ENCODE measurements at places on chromosomes 7 and 10.

DNA sequence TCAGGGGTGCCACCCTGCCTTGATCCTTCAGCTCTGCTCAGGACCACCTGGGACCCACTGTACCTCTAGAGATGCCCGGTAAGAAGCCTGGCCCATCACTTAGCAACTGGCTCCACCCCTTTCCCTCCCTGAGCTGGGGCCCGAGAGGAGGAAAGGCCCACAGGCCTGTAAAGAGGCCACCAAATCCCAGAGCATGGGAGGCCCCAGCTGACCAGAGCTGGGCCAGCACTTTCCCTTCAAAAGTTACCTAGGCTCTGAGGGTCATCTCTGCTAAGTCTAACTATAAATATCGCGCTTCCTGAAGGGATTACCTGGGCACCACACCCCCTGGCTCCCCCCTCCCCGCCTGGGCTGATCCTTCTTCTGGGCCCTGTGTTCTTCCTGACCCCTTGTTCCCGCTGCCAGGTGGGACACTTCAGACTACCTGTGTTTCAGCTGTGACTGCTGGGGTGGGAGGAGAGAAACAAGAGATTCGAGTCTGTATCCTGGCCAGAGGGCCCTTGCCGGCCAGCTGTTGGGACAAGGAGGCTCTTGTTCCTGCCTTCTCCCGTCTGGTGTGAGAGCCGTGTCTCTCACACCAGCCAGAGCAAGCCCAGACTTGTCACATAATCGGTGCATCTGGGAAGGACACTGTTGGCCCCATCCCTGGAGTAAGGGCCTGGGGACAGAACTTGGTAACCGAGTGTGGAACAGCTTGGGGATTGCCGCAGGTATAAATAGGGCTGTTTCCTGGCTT, 22.8 kb upstream of the ANKRD2 start:
- DNase-seq = no peak

DNA sequence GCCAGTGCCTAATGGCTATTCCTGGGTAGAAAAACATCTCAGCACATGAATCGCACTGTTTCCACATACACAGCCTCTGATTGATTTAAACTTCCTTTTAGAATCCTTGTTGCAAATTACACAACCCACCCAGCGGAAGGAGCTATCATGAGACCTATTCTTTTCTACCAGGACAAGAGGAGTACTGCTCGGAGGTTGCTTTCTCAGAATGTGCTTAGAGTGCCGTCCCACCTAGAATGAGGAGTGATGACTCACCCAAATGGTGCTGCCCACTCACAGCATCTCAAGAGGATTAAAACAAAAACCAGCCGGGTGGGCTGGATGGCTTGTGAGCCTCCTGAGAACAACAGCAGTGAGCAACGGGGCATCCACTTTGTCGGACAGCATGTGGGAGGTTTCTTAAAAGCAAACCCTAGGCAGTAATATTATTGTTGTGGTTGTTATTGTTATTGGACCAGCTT, 128.9 kb downstream of the DGKI start:
- no peak for DNase-seq

GRCh38 chr10:26939290-26939961, 78.7 kb upstream of the ABI1 start:
- DNase-seq = no peak

DNA sequence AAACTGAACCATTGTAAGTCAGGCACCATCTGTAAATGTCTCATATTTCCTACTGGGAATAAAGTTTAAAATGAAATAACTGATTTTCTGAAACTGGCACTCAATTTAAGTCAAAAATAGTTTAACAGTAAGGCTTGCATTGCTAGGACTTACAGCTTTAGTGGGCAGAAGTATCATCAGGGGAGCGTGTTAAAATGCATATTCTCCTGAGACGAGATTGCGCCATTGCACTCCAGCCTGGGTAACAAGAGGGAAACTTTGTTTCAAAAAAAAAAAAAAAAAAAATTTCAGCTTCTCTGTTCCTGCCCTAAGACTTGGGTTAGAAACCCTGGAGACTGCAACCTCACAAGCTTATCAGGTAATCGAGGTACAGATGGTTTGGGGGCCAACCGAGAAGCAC, 65.4 kb downstream of the UBE3C start:
- no peak for DNase-seq

GRCh38 chr10:18235477-18235876, 95.3 kb downstream of the CACNB2 start:
- DNase-seq = no peak

DNA sequence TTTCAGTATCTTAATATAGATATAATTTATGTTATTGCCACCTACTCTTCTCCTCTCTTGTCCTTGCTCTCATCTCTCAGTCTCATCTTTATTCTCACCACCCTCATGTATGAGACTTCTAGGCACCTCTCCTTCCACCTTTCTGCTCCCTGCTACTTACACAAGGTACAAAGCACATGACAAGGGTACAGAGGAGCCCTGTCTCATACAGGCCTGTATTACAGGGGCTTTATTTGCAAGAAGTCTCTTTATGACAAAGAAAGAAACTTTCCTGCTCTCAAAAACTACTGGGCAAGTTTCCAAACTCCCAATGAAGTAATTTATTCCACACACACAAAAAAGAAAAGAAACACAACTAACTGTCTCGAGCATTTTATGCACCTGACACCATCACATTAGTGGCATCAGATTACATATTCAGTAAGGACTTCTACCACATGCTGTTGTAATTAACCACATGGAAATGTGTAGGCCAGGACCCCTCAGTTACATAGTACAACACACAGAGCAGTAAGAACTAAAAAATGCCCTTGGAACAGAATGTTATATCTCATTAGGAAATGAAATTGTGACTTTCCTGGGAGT, 253.1 kb downstream of the FZD1 start:
- DNase-seq = peak; percentile 69

DNA sequence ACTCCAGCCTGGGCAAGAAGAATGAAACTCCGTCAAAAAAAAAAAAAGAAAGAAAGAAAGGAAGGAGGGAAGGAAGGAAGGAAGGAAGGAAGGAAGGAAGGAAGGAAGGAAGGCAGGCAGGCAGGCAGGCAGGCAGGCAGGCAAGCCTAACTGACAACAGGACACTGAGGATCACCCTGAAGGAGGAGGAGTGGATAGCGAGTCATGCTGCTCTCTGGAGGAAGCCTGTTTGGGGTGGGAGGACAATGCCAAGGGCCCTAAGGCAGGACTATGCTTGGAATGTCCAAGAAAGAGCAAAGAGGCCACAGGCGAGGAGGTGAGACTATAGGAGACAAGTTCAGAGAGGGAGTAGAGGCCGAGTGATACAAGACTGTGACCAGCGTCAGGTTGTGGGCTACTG, 107.0 kb upstream of the PARD3 start:
- DNase-seq = no peak

GRCh38 chr10:119131512-119132240, 27.8 kb downstream of the DENND10 start:
- DNase-seq = no peak

GRCh38 chr10:122234416-122234815, 36.7 kb upstream of the BTBD16 start:
- no peak for DNase-seq

GRCh38 chr10:88286030-88286429, 297.1 kb downstream of the RNLS start:
- DNase-seq = no peak

DNA sequence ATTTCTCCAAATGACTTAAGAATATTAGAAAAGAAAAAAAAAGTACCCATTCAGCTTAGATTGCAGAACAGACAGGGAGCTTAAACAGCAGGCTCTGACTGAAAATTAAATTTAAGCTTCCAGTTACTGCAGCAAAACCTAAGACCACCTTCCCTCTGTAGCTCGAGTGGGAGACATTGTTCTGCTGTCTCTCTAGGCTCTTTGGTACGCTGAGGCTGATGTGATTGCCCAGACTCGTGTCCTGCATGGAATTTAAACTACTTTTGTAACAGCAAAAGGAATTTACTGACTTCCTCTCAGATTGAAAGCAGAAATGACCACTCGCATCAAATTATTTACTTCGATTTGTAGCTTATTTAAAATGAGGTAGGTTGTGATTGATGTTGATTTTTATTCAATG, 124.6 kb downstream of the LRRTM3 start:
- DNase-seq = no peak

DNA sequence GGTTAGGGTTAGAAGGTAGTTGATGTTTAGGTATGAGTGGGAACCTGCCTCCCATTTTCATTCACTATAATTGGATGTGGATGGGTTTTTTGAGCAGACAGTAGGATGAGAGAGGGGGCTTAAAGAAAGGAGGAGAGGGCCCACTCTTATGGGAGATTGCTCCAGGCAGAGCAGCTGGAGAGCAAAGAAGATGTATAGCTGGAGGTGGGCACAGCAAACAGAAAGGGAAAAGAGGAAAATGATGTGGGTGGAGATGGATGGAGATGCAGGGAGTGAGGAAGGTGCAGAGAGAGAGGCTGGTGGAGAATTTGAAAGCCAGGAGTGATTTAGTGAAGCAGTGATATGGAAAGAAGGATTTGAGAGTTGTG, 29.9 kb downstream of the LSMEM1 start:
- no peak for DNase-seq

- no peak for DNase-seq
Observed at GRCh38 chr10:73553761-73554160, 37.4 kb downstream of the USP54 start.

DNA sequence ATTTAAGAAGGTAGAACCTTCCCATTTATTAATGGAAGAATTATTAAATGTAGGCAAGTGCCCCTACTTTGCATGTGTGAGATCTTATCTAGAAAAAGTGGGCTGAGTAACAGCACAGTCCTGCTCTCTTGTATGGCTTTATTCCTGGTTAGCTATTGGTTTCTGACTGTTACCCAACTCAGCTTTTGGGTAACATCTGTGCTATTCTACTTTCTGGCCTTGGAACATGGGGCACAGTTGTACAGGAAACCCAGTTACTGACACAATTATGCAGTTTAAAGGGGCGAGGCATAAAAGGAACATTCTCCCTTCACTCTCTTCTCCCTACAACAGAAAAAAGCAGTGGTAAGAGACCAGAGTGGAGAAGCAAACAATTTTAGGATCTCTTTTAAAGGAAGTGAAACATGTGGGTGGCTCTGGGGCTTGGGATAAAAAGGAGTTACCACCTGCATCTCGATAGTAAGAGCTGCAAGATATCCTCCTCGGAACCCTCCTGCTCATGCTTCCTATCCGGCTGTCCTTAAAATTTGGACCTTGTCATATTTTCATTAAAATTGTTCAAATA, 16.0 kb downstream of the NUDT5 start:
- DNase-seq = no peak

DNA sequence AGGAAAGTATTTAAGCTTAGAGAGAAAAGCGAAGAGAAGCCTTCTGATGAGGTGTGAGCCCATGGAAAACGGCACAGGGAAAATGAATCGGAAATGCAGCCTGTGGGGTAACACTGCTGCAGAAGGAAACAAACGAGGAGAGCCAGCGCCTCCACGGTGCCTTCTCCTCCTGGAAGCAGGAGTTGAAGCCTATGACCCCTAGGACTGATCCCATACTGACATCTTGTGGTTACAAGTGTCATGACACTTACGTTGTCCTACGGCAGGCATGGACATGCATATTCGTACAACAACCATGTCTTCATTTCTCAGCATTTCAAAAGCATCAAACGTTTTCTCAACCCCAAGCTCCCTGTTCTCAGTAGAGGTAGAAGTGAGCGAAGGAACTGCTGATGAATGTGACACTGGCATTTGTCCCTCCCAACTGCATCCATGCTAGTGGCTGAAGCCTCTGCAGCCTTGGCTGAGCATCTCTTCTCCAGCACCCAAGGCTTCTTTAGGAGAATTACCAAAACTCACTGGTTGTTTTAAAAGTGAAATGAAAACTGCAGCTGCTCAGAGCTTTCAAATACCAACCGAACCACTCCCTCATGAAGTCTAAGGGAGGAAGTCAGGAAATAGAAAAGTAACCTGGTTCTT, 160.2 kb downstream of the JAZF1 start:
- DNase-seq = peak; percentile 64

DNA sequence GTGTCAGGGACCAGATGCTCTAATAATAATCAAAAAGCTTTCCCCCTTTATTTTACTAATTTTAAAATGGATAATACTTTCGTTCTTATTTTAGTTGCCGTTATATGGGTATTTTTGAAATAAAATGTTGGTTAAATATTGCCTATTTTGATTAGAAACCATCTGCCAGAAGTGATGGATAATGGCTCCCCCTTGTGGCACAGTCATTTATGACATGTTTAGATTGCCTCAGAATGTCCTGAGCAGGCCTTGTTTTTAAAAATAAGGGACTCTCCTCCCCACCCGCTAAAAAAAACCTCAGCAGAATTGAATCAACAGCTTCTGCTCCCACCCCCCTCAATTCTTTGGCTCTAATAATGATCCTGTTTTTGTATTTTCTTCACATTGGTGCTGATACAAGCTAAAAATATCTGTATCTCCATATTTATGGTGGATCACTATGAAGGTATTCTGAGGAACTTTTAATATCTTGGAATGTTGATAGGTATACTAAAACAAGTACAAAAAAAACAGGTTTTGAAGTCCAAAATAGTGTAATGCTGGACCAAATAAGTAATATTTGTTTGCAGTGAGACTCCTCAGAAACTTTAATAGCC, 38.8 kb downstream of the TMEM60 start:
- peak; percentile 27 for DNase-seq

- DNase-seq = no peak
Observed at GRCh38 chr10:79136236-79137005, 67.7 kb downstream of the ZMIZ1 start.

GRCh38 chr10:106942035-106942662, 222.4 kb downstream of the SORCS1 start:
- no peak for DNase-seq

GRCh38 chr10:58384544-58384998, 639 bp upstream of the TFAM start:
- DNase-seq = no peak

DNA sequence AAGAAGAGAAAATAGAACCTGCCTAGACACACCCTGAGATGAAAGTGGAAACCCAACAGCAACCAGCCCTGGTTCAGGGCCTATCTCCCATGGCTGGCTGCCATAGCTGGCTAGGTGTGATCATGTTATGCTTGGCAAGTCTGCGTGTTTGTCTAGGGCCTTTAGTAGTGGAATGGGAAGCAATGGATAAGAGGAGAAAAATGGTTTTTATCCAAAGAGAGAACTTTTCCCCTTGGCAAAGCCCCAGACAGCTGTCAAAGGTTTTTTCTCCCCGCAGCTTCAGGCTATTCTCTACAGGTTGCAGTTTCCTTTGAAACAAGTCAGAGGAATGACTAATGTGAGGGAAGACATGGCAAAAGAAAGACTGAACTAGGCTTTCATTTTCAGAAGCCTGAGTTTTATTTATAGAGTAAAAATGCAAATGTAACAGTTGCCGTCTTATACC, 161.5 kb downstream of the SEMA3D start:
- no peak for DNase-seq

- DNase-seq = no peak
Observed at GRCh38 chr7:40780460-40780859, 645.7 kb downstream of the SUGCT start.

GRCh38 chr10:77189520-77189919, 448.1 kb downstream of the KCNMA1 start:
- no peak for DNase-seq

GRCh38 chr7:71210220-71210619, 78.3 kb downstream of the GALNT17 start:
- DNase-seq = no peak

GRCh38 chr7:141515941-141516340, 35.3 kb upstream of the AGK start:
- DNase-seq = no peak

All from NCI-H1105 (cell line).